Esophagus squamous epithelium (tissue), 5 donors: ENCODE measurements at places on chromosomes 3 and 15.

DNA sequence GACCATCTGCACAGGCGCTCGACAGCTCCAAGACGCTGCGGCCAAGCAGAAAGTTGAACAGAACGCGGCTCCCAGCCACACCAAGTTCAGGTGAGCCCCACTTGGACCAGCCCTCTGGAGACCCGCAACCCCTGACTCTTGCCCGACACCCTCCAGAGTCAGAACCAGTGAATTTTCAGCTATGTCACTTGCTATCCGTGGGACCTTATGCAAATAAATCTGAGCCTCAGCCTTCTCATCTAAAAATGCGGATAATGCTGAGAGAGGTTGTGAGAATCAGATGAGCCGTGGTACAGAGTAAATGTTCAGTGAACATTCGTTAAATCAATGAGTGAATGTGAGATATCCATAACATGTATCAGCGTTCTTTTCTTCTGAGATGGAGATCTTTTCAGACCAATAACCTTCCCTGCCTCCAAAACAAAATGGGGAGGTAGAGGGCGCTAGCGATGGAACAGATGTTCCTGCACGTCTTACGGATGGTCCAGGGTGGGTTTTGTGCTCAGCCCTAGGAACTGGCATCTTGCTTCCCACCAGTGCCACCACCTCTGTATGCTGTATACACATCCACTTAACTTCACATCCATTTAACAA, 524 bp downstream of the MRPS11 start:
- H3K4me1 ChIP-seq = peaks cover 21% of the 10 kb centered on the region
- no peak for DNase-seq
- H3K4me3 ChIP-seq = peak overlapping the region; percentile 89
- H3K36me3 ChIP-seq = peaks cover 4% of the 10 kb centered on the region

- peaks cover 5% of the 10 kb centered on the region for H3K4me1 ChIP-seq
- no peak overlapping the region for H3K27ac ChIP-seq
- no peak overlapping the region for H3K4me3 ChIP-seq
- H3K36me3 ChIP-seq = no peaks in the 10 kb centered on the region
- no peak for DNase-seq
Measured at GRCh38 chr15:70528816-70529215, 234.5 kb downstream of the UACA start.

- no peaks in the 10 kb centered on the region for H3K4me1 ChIP-seq
- no peaks in the 10 kb centered on the region for H3K36me3 ChIP-seq
- H3K4me3 ChIP-seq = no peak overlapping the region
- H3K27me3 ChIP-seq = no peaks in the 10 kb centered on the region
- no peak for DNase-seq
Measured at GRCh38 chr3:117963858-117964257, 1070.8 kb downstream of the IGSF11 start.

DNA sequence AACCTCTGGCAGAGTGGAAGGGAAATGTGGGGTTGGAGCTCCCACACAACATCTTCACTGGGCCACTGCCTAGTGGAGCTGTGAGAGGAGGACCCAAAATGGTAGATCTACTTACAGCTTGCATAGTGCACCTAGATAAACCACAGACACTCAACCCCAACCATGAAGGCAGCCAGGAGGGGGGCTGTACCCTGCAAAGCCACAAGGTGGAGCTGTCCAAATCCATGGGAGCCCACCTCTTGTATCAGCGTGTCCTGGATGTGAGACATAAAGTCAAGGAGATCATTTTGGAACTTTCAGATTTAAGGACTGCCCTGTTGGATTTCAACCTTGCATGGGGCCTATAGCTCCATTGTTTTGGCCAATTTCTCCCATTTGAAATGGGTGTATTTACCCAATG, 20.9 kb downstream of the TP63 start:
- DNase-seq = no peak
- H3K36me3 ChIP-seq = no peaks in the 10 kb centered on the region
- no peak overlapping the region for H3K4me3 ChIP-seq
- peaks cover 2% of the 10 kb centered on the region for H3K4me1 ChIP-seq
- no peaks in the 10 kb centered on the region for H3K27me3 ChIP-seq

DNA sequence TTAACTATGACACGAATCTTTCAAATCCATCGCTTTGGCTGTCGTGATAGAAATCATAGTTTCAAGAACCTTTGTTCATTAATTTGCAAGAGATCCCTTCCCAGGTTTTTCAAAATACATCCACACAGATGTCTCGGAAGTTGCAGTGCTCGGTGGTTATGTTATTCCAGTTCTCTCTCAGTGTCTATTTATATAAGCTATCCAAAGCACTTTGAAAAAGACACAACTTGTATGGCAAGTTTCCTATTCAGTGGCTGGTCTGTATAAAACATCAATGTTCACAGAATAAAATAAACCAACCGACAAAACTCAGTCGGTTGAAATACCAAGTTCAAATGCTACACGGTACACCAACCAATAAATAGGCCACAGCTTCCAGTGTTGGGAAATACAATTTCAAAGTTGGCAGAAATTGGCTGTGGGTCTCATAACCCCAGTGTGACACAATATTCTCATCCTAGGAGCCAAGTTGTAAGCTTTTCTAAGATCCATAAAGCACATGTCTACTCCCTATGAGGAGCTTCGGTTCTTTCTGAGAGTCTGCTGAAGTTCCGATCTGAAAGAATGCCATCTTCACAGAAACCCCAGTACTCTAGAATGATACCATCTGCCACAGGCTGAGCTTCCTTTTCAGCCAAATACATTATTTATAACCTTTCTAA, 23.7 kb downstream of the SATB1 start:
- no peak overlapping the region for H3K4me3 ChIP-seq
- no peaks in the 10 kb centered on the region for H3K4me1 ChIP-seq
- H3K36me3 ChIP-seq = no peaks in the 10 kb centered on the region
- no peaks in the 10 kb centered on the region for H3K27me3 ChIP-seq
- no peak overlapping the region for H3K27ac ChIP-seq

GRCh38 chr15:49169880-49170597, at the start of gene GALK2:
GALK2 (plus strand) TSS chr15:49170247; CDS start chr15:49170323, 76 bp downstream.
- H3K27me3 ChIP-seq = no peaks in the 10 kb centered on the region
- H3K4me3 ChIP-seq = peak within 1 kb of the TSS; percentile 91
- H3K27ac ChIP-seq = peak within 1 kb of the TSS; percentile 89
- H3K36me3 ChIP-seq = no peaks in the 10 kb centered on the region
- peaks cover 9% of the 10 kb centered on the region for H3K4me1 ChIP-seq
- peak; percentile 11 for DNase-seq

- H3K27me3 ChIP-seq = no peaks in the 10 kb centered on the region
Measured at GRCh38 chr3:171535133-171535532, 74.9 kb upstream of the TNIK start.

DNA sequence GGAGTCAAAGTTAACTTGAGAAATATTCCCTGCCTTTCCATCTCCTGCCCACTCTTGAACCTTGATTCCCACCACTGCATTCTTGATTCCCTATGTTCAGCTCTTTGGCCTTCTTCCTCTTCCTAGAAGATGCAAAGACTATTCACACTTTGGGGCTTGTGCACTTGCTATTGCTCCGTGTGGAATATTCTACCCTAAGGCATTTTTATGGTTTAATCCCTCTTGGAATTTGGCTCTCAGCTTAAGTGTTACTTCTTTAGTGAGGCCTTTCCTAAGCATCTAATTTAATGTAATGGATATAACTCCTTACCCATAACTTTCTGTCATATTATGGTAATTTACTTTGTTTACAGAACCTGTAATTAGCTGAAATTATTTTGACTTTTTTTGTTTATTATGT, 318.9 kb upstream of the COL8A1 start:
- no peak for DNase-seq
- H3K27me3 ChIP-seq = no peaks in the 10 kb centered on the region
- H3K4me1 ChIP-seq = peaks cover under 1% of the 10 kb centered on the region
- H3K27ac ChIP-seq = no peak overlapping the region
- no peaks in the 10 kb centered on the region for H3K36me3 ChIP-seq
- H3K4me3 ChIP-seq = no peak overlapping the region

DNA sequence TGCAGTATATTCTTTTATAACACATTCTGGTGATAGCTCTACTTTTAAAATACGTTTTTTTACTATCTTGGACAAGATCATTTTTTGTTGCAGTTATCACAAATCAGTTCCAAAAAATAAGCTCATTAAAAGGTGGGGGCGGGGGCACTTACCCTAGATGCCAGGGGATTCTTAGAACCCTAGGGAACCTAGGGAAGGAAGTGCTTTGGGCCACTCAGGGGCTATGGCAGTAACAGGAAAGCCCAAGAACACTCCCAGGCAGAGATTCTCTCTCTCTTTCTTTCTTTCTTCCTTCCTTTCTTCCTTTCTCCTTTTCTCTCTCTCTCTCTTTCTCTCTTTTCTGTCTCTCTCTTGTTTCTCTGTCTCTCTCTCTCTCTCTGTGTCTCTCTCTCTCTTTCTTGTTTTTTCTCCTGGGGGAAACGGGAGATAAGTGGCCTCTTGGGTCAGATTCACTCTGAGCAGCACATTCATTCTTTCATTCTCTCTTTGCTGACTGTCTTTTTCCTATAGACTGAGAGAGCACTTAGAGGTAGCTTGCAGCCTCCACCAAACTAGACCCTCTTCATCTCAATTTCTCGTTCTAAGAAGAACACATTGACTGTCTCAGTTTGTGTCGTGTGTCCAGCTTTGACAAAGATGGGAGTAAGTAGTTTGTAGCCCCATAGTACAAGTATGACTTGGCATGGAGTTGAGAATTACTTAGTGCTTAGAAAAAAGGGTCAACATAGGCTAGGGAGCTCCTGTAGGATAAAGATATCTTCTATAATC, 16.6 kb downstream of the SCAANT1 start:
- no peak overlapping the region for H3K4me3 ChIP-seq
- no peak overlapping the region for H3K27ac ChIP-seq
- no peak for DNase-seq
- no peaks in the 10 kb centered on the region for H3K36me3 ChIP-seq

DNA sequence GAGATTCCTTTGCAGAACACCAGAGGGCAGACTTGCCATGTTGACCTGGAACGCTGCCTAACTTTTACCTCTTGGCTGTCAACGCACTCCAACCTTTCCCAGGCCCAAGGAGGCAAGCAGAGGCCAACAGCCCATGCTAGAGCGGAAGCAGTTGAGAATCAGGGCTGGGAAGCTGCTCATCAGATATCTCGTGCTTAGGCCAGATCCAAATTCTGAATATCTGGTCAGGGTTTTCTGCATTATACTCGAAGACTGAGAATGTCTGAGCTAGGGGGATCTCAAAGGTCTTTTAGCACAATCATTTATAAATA, 2.5 kb downstream of the XIRP1 start:
- H3K27ac ChIP-seq = no peak overlapping the region
- no peak for DNase-seq
- H3K36me3 ChIP-seq = no peaks in the 10 kb centered on the region
- no peaks in the 10 kb centered on the region for H3K4me1 ChIP-seq
- no peaks in the 10 kb centered on the region for H3K27me3 ChIP-seq

GRCh38 chr3:52839268-52839575, 4.4 kb upstream of the MUSTN1 start:
- DNase-seq = no peak
- no peak overlapping the region for H3K27ac ChIP-seq

DNA sequence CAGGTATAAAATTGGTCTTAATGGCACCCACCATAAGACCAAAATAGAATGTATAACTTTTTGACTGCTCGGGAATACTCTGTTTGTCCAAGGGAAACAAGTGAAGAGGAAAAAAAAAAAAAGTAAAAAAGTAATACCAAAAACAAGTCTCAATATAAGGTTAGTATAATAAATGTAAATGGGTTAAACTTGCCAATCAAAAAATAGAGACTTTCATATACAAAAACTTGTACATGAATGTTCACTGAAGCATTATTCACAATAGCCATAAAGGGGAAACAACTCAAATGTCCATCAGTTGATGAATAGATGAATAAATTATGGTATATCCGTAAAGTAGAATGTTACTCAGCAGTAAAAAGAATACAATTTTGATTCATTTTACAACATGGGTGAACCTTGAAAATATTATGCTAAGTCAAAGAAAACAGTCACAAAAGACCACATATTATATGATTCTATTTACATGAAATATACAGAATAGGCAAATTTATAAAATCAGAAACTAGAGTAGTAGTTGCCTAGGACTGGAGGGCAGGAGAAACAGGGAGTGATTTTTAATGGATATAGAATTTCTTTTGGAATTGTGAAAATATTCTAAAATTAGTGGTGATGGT, 39.6 kb upstream of the FGD5 start:
- H3K36me3 ChIP-seq = no peaks in the 10 kb centered on the region
- H3K27me3 ChIP-seq = no peaks in the 10 kb centered on the region
- no peak overlapping the region for H3K27ac ChIP-seq
- H3K4me3 ChIP-seq = no peak overlapping the region
- no peak for DNase-seq

DNA sequence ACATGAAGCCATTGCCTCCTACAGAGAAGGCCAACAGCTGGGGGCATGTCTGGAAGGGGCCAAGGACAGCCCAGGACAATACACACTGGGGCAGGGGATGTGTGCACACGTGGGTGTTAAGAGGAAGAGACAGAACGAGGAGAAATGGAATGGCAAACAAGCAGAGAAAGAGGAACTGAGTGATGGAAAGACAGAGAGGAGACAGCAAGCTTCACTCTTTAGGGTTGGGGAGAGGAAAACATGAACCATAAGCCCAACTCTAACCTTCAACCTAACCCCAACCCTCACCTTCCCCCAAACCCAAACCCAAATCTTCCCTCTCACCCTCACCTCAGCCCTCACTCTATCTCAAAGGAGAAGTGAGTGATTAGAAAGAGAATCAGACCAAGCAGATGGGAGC, 11.9 kb upstream of the PARL start:
- no peak for DNase-seq
- no peak overlapping the region for H3K27ac ChIP-seq
- no peak overlapping the region for H3K4me3 ChIP-seq
- peaks cover 16% of the 10 kb centered on the region for H3K27me3 ChIP-seq

DNA sequence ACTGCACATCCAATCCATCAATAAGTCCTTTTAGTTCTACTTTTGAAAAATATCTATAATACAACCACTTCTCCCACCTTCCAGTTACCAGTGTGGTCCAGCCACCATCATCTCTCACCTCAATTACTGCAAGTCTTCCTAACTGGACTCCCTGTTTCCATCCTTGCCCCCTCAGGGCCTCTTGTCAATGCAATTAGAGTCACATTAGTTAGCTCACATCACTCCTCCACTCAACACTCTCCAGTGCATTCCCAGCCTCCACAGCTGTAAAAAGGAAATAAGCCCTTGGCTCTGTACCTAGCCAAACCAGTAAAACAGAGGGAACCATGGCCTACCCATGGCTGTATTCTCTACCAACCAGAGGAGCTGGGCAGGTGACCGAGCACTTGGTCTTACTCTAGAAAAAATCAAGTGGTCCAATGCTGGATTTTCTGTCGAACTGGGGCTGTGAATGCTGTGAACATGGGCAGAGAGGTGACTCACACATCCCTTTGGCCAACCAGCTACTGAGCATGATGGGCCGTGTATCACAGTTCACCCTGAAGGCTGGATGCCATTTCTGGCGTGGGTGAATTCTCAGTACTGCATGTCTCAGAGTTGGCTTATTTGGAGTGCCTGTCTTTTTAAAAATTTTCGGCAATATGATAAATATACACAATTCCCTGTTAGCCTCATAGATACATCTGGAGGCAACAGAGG, 62.5 kb upstream of the C15orf61 start:
- no peaks in the 10 kb centered on the region for H3K36me3 ChIP-seq
- no peaks in the 10 kb centered on the region for H3K4me1 ChIP-seq
- no peak overlapping the region for H3K27ac ChIP-seq
- H3K4me3 ChIP-seq = no peak overlapping the region
